Renal cortex interstitium (tissue), 15 donors: ENCODE measurements at places on chromosomes 5 and 9.

GRCh38 chr5:140546851-140547507, 483 bp upstream of the EIF4EBP3 start:
- DNase-seq, result no peak

GRCh38 chr9:2145746-2146145, 130.6 kb downstream of the SMARCA2 start:
- DNase-seq, result no peak

DNA sequence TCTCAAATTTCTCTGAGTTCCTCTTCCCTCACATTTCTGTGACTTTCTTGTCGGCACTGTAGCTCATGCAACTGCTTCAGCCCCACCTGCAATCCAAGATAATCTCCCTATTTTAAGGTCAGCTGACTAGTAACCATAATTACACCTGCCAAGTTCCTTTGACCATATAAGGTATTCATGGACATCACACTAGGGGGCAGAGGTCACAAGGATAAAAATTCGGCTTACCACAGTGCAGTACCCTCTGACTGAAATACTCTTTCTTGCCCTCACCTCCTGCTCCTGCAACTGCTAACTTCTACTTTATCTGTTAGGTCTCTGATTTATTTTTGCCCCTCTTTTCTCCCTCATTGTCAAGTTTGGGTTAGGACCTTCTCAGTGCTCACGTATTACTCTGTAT, 144.2 kb downstream of the GDNF start:
- no peak for DNase-seq

DNA sequence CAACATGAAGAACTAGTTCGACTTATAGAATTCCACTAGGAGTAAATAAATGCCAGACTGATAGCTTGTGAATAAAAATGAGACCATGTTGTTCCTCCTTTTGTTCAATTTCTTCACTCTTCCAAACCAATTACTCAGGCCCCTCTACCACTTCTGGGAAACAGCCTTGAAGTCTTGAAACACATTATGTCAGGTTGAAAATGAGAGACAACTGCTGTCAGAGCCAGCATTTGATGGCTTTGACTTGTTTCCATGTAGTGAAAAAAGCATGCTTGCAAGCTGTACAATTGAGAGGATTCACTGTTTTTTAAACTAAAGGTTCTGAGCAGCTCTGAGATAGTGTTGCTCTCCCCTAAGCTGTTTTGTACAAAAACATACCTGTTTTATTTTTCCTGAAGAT, 337.1 kb upstream of the SGCD start:
- no peak for DNase-seq

GRCh38 chr5:52577546-52577945, 210.2 kb upstream of the ITGA1 start:
- no peak for DNase-seq

- DNase-seq, result no peak
Measured at GRCh38 chr5:25150819-25151218, 506.0 kb upstream of the CDH10 start.

DNA sequence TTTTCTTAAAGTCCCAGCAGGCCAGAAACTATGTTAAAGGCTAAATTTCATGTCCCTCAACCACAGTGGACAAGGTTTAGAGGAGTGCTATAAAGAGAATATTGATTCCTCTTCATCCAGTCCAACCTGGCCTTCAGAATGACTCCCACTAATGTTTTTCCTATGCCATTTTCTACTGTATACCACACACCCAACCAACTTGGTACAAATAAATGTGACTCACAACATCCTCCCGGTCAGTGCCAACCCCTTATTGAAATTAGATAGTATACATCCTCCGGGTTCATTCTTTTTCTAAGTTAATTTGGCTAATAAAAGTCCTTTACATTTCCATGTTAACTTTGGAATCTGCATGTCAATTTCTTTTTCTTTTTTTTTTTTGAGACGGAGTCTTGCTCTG, 215.1 kb downstream of the TSSK1B start:
- no peak for DNase-seq

DNA sequence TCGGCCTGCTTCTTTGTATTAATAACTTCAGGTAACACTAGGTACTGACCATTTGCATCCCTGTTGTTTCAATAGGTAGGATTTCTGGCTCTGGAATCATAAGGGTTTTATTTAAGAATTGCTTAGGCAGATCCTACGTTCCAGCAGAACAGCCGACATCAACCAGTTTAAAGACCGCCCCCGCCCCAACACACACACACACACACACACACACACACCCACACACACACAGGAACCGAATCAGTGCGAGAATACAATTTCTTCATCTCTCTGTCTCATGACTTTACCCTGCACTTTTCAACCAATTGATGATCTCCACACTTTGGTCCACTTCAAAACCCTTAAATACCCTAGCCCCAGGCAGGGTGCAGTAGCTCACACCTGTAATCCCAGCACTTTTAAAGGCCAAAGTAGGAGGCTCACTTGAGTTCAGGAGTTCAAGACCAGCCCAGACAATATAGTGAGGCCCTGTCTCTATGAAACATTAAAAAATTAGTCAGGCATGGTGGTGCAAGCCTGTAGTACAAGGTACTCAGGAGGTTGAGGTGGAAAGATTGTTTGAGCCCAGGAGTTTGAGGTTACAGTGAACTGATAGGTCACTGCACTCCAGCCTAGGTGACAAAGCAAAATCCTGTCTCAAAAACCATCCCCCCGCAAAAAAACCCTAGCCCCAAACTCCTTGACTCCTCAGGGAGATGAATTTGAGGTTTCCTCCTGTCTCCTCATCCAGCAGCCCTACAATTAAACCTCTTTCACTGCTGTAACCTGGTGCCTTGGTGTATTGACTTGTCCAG, 2.7 kb upstream of the MTMR12 start:
- DNase-seq, result no peak

DNA sequence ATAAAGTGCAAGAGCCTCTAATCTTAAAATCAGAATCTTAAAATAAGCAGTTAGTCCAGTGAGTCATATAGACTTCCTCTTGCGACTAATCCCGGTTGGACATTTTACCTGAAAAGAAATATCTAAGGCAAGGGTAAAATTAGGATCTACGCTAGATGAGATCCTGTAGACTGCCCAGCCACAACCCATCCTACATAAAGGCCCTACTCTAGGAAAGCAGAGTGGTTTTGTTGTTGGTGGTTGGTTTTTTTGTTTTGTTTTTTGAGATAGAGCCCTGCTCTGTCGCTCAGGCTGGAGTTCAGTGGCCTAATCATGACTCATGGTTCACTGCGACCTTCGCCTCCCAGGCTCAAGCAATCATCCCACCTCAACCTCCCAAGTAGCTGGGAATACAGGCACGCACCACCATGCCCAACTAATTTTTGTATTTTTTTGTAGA, 6.9 kb downstream of the TSC1 start:
- DNase-seq, result no peak

GRCh38 chr9:117465706-117466105, 50.8 kb upstream of the ASTN2 start:
- no peak for DNase-seq

DNA sequence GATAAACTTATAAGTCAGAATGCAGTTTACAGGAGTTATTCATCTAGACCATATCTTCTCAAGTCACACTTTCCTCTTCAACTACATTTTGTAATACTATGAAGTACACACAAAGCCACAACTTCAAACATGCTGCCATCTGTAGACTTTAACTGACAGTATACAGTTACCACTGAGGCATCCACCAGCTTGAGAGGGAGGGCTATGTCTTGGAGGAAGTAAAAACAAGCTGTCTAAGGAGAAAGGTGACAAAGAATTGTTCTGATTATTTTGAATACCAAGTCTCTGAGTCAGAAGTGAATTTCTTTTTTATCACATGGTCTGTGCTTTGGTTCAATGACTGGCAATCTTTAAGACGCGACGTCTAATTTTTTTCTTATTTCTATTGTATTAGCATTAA, 97.6 kb upstream of the CDH10 start:
- DNase-seq, result no peak

- peak; percentile 58 for DNase-seq
Measured at GRCh38 chr9:134968011-134968822, 50.5 kb upstream of the FCN1 start.

DNA sequence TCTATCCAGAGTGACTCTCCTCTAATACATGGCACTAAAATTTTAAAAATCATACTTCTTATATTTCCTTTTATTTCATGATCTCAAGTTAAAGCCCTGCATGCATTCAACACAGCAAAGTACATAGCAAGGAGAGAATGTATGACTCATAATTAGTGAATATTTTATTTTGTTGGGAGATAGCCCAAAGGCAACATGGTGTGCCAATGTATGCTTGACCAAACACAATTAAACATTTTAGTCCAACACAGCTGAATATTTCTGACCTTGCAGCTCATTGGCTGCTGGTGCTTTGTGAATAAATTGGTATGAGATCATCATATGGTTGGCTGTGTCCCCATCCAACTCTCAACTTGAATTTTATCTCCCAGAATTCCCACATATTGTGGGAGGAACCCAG, 103.5 kb downstream of the NPR3 start:
- DNase-seq, result no peak

DNA sequence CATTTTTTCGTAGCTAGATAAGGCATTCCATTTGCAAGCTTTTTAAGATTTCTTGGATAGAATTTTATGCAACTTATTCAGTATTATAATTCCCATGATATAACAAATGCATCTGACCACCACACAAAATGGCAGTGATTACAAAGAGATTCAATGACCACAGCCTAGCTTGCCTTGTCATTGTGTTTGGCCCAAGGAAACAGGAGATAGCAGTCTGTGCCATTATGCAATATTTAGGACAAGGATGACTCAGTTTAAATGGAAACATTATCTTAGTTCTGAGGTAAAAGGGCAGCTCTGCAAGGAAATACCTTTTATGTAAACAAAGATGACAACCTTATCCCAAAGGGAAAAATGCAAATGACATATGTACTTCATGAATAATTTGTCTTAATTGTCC, 89.8 kb downstream of the NUDT12 start:
- DNase-seq, result no peak

DNA sequence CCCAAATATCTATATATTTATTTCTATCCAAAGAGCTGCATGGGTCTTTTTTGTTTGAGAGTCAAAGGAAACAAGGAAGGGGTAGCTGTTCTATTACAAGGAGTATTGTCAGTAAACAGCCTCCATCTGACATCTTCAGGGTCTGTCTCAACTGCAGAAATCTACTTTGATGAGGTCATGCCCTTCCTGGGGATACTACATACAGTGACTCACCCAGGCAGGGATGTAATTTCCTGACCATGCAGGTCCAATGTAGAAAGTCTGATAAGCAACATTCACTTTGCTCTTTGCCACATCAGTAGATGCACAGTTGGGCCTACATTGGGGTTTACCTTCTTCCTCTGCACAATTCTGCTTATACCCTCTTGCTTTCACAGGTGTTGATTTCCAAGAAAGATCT, 165.5 kb downstream of the TLR4 start:
- no peak for DNase-seq

DNA sequence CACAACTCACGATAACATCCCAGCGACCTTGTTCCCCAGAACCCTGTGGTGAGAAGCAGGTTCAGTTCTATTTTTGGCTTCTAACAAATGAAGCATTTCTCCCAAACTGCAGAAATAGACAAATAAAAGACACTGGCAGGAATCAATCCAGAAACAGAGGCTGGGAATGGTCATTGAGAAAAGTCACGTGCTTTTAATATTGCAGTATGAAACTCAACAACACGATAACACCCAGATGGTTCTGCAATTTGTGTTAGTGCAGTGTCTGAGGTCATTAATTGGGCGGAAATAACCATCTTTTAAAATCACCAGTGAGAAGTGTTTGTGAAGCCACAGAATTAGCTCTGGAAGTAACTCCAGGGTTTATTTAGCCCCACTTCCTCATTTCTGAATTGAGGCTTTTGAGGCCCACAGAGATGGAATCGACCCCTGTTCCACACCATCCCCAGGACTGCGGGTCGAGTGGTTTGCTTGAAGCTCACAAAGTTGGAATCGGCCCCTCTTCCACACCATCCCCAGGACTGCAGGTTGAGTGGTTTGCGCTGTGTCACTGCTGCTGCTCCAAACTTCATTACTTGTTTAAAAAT, 164.7 kb upstream of the IRX4 start:
- DNase-seq, result no peak

DNA sequence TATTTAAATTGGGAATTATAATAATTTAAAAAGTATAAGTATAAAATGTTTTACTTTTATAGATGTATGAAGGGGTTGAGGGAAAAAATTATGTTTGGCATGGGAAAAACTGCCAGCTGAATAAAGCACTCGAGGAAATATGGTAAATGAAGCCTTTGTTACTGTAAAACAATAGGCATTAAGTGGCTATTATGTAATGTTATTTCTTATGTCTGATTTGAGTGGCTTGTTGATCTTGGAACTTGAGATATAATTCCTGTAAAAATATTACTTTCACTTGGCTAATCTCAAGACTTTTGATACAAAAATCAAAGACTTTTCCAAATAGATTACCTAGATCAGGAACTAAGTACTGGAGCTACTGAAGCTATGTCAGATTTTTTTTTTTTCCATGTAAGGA, 182.9 kb downstream of the CD180 start:
- DNase-seq, result no peak

- no peak for DNase-seq
Measured at GRCh38 chr5:71891856-71892255, 172.8 kb downstream of the CARTPT start.

DNA sequence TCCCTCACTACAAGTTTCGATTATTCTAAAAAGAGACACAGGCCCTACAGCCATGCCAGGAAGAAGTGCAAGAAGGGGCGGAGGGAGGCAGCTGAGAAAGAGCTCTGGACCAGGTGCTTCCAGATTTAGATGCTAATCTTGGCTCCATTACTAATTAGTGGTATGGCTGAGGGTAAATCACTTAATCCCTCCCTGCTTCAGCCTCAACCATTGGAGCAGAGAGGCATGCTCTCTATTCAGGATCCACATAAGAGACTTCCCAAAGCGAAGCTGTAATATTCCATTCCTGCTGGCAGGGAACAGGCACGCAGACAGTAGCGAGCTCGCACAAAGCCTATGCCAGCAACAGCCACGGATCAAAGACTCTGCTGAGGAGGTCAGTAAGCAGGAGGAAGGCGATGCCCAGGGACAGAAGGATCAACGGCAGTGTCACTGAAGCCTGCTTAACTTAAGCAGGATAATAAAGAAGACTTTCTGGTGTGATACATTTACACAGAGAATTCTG, 24.2 kb downstream of the LIFR start:
- DNase-seq, result no peak

GRCh38 chr5:116371935-116372334, 202.7 kb downstream of the SEMA6A start:
- no peak for DNase-seq

DNA sequence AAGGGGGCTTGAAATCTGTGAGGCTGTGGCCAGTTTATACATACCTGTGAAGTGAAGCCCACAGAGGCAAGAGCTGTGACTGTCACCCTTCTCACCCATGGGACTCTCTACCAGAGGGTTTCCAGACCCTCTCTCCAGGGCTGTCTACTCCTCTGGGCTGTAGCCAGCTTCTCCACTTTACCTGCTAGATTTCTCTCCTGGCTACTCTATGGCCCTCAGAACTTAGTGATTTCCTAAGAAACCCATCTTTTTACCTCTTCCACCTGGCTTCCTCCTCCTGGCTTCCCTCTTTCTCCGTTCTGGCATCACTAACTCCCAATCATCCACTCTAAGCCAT, 78.0 kb downstream of the SEC61B start:
- DNase-seq, result no peak
